Memory B cell (primary cell): ENCODE measurements at places on chromosomes 5 and 9.

DNA sequence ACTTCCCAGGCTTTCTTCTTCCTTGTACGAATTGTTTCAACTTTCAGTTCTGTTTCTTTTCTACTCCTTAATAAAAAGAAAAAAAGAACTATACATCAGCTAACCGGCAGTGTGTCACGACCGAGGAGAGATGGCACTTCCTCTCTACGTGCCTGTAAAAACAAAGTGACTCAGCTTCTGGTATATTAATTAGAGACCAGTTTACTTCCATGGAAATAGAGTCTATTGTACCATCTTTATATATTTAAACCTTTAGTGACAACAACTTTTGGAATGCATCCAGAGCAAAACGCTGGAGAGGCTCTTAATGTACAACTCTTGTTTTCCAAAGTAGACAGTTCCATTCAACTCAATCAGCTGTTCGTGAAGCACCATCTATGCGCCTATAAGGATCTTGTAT, 94.5 kb upstream of the LIFR start:
- DNase-seq, result no peak

- DNase-seq, result no peak
Measured at GRCh38 chr5:63262185-63262981, 683.8 kb downstream of the LRRC70 start.

DNA sequence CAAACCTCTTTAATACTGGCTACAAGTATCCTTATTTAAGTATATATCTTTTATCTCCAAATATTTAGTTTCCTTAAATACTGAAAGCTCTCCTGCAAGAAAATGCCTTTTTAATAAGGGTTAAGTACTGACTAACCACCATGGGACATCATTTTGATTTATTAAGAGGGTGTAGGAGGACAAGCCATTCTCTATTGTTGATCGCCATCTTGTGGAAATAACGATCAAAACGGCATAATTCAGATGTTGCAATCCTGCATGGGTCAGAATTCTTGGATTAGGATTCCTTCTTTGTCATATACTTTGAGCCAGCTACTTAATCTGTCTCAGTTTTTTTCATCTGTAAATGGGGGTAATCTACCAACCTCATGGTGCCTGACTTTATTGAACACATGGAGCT, 28.7 kb upstream of the C5orf46 start:
- DNase-seq, result no peak

DNA sequence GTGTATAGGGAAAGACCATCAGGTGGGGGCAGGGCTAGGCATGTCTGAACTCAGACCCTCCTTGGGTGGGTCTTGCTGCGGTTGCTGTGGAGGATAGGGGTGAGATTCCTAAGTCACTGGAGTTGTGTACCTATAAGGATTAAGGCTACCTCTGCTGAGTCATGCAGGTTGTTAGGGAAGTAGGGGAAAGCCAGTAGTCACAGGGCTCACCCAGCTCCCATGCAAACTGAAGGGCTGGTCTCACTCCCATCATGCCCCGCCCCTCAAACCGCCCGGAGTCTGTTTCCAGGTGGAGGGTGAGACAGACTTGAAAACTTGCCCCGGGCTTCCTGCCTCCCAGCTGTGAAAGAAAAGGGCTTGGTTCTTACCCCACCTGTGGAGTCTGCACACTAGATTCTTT, 161.8 kb downstream of the CAVIN4 start:
- no peak for DNase-seq

DNA sequence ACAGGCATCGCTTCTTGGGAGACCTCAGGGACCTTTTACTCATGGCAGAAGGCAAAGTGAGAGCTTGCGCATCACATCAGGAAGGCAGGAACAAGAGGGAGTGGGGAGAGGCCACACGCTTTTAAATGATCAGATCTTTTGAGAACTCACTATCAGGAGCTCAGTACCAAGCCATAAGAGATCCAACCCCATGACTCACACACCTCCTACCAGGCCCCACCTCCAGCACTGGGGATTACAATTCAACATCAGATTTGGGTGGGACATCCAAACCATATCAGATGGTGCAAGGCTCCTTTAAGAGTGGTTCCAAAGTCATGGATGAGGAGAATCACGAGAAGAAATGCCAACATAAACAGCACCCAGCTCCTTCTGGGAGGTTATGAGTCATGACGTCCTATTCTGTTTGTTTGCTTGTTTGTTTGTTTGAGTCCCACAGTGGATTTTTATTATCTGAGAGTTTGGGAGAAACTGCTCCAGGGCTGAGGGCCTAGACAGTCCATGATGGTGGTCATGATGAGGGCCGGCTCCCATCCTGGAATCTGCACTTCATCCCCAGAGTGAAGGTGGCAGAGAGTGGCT, 453.5 kb downstream of the GADD45G start:
- no peak for DNase-seq

GRCh38 chr5:170603578-170604565, 100.1 kb downstream of the KCNIP1 start:
- DNase-seq, result no peak

GRCh38 chr9:37650873-37651768, at the start of gene FRMPD1:
Gene FRMPD1, plus strand, starts transcription at chr9:37650954. Its CDS starts 41,688 bp downstream, at chr9:37692642.
- peak; percentile 63 for DNase-seq

DNA sequence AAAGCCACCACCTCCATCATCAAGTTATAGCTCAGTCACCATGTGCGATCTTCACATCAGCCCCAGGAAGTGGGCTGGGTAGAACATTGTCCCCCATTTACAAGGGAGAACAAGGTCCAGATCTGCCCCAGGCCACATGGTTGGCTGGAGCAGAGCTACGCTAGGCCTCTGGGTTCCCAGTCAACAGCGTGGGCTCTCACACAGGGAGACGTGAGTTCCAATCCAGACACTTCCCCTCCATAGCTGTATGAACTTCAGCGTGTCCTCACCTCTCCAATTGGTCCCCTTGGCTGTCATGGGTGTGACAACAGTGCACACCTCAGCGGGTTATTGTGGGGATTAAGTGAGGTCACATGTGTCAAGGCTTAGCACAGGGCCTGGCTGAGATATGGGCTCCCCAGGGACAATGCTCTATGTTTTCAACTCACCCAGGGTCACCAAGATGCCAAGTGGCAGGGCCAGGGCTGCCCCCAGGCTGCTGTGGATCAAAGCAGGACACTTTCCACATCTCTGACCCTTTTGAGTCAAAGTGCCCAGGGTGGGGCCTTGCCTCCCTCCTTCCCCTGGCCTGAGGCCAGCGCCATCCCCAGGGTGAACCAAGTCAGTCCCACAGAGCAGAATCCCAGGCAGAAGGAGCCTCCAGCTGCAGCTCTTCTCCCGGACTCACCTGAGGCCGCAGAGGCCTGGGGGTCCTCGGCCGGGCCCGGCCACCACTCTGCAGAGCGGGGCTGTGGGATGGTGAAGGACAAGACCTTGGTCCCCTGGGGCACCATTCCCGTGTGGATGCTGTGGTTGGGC, 19.8 kb downstream of the AKNA start:
- DNase-seq, result no peak

DNA sequence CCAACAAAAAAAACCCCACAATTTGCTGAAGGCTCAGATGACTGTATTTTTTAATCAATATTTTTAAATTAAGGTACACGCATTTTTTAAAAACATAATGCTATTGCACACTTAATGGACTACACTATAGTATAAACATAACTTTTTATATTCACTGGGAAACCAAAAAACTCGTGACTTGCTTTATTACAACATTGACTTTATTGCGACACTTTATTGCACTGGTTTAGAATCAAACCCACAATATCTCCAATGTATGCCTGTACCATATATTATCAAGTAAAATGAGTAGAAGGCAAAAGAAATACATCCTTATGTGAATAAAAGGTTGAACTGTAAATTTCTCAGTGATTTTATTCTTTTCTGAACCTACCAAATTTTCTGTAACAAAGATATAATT, 53.7 kb downstream of the RICTOR start:
- no peak for DNase-seq

GRCh38 chr5:167916261-167916691, 375.2 kb upstream of the WWC1 start:
- DNase-seq, result no peak

DNA sequence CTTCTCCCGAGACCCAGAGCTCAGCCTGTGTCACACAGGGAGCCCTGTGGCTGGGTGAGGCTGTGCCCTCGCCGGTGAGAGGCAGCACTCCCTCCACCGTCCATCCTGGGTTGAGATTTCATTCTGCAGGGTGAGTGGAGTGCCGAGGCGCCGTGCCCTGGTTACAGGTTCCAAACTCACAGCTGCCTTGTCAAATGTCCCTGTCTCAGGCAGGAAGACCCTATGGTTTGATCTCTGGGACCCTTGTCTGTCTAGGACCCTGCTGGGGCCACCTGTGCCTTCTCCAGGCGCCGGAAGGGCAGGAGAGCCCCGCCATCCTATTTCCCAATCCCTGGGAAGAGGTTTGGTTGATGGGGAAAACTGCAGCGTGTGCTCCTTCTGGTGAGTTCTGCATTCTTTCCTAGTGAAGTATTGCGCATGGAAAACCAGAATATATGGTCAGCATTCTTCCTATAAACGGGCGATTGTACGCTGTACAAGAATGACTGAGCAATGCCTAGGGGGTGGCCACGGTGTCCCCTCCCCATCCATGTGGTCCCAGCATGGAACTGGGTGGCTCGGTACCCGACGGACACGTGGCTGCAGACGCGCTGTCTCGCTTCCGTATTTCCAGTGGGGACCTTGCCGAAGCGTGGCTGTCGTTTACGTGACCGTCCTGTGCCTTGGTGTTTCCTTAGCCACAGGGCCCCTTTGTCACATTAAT, 95.9 kb upstream of the COL5A1 start:
- DNase-seq, result no peak

- DNase-seq, result no peak
Measured at GRCh38 chr5:32753765-32754164, 42.6 kb downstream of the NPR3 start.

DNA sequence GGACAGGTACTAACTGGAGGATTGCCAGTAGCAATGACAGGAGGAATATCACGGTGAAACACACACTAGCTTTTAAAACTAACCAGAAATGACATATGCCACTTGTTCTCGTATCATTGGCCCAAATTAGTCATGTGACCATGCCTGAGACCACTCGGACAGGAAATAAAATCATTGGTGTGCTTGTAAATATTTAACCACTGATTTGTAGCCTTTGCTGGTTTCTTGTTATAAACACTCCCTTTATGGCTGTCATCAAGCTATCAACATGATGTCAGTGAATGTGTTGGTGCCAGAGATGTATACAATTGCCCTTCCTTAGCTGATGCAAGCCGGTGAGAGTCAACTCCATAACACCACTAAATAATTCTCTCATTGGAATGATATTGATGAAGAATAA, 123.7 kb upstream of the ANKH start:
- DNase-seq, result no peak

DNA sequence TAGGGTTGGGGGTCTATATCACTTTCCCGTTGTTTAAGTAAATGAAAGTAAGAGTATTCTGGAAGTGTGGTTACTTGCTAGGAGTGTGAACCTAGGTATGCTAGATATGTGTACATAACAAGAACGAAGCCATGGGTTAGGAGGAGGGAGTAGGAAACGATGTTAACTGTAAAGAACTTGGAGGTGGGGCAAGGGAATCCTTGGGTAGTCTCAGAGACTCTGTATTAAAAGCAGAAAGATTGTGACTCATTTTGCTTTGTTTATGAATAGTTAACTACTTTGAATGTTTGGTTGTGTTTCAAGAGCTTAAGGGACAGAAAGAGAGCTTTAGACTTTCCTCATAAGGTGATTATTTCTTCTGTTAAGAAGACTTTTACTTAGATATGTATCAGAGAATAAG, 59.9 kb downstream of the TMEM252 start:
- DNase-seq, result no peak

GRCh38 chr5:160165137-160166068, 46.2 kb upstream of the PWWP2A start:
- DNase-seq, result no peak

DNA sequence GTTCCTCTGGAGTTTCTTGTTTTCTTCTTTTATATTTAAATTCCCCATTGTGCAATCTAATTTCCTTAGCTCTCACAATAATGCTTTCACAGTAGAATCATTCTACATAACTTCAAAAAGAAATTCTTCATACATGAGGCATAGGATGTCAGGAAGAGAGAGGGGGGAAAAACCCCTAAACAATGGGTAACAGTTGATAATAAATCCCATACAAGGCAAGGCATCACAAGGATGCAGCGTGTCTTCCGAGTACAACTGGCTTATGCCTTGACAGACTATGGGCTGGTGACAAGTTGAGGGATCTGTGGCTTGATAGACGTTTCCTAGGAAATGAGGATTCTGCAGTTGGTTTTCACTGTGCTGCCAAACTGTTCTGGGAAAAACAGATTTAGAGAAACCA, 247.4 kb downstream of the ARL15 start:
- no peak for DNase-seq

GRCh38 chr5:130337179-130337888, 433.1 kb downstream of the CHSY3 start:
- DNase-seq, result no peak

- DNase-seq, result no peak
Measured at GRCh38 chr5:82676661-82677060, 398.5 kb upstream of the RPS23 start.

DNA sequence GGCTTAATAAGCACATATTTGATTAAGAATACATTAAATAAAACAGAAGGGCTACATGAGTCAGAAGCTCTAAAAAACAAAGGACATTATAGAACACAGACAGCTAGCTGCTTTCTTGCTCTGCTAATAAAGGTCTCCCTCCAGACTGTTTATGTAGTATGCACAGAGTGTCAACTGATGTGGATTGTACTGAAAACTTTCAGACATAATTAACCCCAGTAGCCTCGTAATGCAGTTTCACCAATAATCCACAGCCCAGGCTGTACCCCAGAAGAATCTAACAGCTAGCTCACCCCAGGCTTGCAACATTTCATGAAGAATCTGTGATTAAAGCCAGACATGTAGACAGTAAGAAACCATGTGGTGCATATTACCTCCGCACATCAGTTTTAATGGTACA, 30.8 kb downstream of the FGF10 start:
- DNase-seq, result no peak

DNA sequence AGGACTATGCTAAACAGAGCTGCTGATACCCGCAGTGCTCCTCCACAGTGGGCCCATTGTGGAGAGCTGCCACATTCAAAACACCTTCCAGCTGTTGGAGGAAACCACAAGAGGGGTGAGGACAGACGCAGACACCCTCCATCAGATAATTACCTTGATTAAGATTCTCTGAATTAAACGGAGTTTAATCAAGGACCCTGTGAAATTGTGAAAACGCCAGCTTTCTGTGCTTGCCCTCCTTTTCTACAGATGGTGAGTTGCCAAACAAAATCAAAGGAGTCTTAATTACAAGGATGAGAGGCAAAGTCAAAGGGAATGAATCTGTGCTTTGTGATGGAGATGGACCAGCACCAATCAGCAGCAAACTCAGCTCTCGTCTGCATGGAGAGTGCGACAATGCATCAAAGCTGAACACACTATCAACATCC, 596.1 kb downstream of the ELAVL2 start:
- no peak for DNase-seq

DNA sequence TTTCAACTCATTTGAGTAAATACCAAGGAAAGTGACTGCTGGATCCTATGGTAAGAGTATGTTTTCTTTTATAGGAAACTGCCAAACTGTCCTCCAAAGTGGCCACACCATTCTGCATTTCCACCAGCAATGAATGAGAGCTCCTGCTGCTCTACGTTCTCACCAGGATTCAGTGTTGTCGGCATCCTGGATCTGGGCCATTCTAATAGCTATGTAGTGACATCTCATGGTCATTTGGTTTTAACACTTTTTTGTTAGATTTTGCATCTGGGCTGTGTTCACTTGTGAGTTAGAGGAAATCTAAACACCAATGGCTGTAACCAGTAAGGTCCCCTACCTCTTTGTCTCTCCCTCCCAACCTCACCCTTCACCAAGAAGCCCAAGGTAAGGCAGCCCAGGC, 115.9 kb downstream of the ATPSCKMT start:
- no peak for DNase-seq
